ENCODE measurements at places on chromosomes 7 and 10.
A peak's percentile ranks its signal among the peaks of the same experiment; 100 is the strongest.

GRCh38 chr7:22799633-22800032 lies 23.0 kb downstream of the TOMM7 start:
- DNase-seq = no peak

- no peak for DNase-seq
Measured at GRCh38 chr7:5523052-5523711, 99.5 kb upstream of the TNRC18 start.

GRCh38 chr10:114257498-114257897 lies 18.4 kb downstream of the VWA2 start:
- no peak for DNase-seq

DNA sequence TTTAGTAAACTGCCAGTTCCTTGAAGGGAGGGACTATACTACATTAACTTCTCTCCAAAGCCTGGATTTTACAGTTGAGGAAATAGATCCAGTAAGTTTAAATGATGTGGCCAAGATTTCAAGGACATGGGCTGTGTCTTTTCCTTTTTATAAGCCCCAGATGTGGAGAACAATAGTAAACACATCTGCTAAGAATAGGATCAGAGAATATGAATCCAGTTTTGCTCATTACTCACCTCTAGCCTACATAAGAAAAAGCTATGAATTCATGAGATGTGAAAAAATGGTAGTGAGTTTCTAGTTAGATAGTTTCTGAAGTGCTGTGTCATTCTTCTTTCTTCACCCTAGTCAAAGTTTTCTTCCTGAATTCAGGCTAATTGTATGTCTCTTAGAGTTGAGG lies 38.6 kb downstream of the MAGI2 start:
- DNase-seq = no peak

DNA sequence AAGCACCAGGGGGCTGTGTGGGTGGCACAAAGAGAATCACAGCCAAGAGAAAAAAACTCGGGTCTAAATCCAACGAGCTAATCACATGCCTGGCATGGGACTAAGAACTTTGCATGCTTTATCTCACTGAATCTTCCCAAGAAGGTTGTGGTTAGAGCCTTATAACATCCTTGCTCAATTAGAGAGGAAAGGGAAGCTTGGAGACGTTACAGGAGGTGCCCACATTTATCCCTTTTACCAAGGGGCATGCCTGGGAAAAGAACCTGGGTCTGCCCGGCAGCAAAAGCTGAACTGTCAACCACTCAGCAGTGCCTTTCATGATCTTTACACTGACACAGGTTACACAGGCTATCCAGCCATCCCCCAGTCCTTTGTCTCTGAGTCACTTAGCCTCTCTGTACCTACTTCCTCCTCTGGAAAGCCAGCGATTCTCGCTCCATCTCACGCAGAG lies 190.1 kb downstream of the PRPF18 start:
- peak; percentile 14 for DNase-seq

DNA sequence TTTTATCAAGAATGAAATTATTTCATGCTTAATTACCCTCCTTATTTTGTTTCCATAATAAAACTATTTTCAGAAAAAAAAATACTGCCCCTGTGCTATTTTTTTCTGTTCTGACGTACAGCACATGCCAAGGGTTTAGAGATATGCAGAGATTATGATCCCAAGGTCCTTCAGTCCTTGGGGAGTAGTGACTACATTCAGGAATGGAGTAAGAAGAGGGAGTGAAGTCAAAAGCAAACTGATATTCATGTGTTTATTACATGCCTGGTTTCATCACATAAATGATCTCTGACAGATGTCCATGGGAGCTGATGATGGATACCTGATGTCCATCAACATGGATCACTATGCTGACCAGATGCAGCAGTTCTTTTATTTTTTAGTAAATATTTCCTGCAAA lies 17.2 kb downstream of the AKAP9 start:
- DNase-seq = no peak

DNA sequence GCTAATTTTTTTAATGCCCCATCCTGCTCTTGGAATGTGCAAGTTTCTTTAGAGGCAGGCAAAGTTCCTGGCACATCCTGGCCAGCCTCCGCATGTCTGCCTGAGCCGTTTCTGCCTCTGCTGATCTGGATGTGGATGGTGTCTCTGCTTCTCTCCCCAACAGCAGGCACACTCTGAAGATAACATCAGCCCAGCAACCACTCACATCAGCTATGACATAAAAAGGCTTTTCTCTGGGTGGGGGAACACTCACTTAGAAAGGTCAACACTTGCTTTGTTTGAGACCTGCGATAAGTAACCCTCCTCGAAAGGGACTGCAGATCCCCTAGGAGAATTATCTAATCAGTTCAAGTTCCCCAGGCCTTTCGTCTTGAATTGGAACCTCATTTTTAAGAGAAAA lies 142.9 kb downstream of the FGFR2 start:
- no peak for DNase-seq

DNA sequence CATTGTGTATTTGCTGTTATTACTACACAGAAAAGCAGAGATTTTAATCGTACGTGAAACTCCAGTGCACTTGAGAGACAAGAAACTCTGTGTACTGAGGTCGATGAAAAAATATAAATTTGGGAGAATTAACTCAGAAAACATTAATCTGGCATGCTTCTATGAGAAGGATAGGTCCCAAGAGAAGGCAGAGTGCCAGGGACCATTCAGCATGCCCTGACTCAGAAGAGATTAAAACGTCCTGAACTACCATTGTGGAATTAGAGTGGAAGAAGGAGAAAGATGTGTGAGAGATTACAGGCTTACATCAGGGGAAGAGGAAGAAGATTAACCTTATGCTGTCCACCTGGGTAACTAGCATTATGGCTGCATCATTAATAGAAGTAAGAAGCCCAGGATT lies 72.4 kb downstream of the REEP3 start:
- no peak for DNase-seq

GRCh38 chr7:131664570-131664969 lies 108.1 kb upstream of the PODXL start:
- no peak for DNase-seq

DNA sequence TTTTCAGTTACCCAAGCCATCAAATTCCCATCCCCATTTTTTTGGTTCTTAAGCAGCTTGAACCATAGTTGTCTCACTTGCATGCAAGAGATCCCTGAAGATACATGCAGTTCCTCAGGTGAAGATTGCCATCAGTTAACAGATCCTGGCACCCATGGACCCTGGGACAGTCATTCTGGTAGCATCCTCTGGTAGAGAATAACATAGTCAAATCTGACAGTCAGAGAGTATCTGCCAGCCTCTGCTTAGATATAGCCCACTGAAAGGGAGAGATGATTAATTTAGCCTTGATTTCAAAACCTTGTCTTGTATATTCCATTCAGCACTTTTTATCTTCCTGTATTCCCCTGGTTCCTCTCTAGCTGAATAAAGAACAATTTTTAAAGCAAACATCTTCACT lies 280.4 kb downstream of the KCNMA1 start:
- DNase-seq = no peak

- no peak for DNase-seq
Measured at GRCh38 chr10:101487399-101487798, 100.7 kb downstream of the POLL start.

GRCh38 chr7:83429493-83429892 lies 219.4 kb downstream of the SEMA3E start:
- no peak for DNase-seq

GRCh38 chr10:8437896-8438295 lies 383.4 kb downstream of the GATA3 start:
- DNase-seq = no peak

- no peak for DNase-seq
Measured at GRCh38 chr7:30465811-30466180, 12.8 kb downstream of the NOD1 start.

- DNase-seq = no peak
Measured at GRCh38 chr10:127834221-127834620, 58.5 kb downstream of the CLRN3 start.

DNA sequence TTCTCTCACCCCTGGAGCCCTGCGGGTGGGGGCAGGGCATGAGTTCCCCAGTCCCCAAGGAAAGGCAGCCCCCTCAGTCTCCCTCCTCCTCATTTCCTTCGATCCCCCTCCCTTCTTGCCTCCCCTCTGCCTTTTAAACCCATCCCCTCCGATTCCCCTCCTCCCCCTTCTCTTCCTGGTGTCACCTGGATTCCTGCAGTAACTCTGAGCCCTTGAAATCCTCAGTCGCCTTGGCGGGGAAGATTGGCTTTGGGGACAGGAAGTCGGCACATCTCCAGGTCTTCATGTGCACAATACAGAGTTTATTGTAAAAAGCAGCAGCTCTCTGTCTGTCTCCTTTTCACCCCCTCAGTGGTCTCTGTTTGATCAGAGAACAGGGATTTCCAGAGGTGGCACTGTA lies 1.3 kb upstream of the MUC12 start:
- DNase-seq = no peak

- DNase-seq = peak; percentile 20
Measured at GRCh38 chr10:113151190-113151666, 201.2 kb downstream of the TCF7L2 start.

Measured in KBM-7 (cell line).